ENCODE measurements at places on chromosomes 2 and 18.

GRCh38 chr2:182650704-182651103 is 65.4 kb upstream of the DNAJC10 start:
- DNase-seq, result no peak

- no peak for DNase-seq
Measured at GRCh38 chr2:233402346-233402745, 48.1 kb downstream of the DGKD start.

- no peak for DNase-seq
Measured at GRCh38 chr18:21254576-21254975, 12.5 kb downstream of the GREB1L start.

DNA sequence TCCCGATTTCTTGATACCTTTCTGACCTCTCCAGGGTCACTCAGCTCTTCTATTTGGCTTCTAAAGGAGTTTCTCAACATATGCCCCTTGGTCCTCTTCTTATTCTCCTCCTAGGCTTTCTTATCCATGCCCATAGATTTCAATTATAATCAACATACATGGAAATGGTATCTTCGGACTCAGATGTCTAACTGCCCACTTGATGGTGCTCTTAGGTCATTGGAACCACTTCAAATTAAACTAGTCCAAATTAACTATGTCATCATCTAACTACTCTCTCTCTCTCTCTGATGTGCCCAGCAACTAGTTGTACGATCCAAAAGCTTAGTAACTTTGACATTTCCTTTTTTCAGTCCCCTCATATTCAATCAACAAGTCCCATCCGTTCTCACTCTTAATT is 43.2 kb upstream of the GPR75 start:
- DNase-seq, result no peak

DNA sequence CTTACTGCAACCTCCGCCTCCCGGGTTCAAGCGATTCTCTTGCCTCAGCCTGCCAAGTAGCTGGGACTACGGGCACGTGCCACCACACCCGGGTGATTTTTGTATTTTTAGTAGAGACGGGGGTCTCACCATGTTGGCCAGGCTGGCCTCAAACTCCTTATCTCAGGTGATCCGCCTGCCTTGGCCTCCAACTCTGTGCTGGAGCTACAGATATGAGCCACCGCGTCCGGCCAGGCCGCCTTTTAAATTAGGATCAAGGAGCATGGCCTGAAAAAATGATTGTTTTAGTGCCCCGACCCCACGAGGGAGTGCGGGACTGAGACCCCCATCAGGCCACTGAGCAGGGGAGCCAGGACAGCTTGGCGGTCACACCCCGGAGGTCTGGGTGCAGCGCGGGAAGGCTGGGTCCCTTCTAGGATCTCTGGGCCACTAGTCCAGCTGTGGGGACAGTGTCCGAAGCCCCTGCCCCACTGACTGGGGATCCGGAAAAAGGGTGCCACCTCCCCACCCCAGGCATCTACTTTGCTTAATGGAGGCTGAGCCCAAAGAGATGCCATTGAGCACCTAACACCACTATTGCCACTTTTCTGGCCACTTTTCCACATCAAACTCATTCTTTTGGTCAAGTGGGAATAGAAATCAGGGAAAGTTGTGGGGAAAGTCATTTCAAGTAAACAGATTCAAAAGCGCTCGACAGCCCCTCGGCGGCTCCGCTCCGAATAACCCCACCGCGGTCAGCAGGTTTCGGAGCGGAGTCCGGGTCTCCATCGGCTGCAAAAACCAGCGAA is 19.7 kb upstream of the DNMT3A start:
- no peak for DNase-seq

GRCh38 chr2:62511636-62512035 is 5.6 kb upstream of the TMEM17 start:
- no peak for DNase-seq

GRCh38 chr2:133163111-133163510 is 405.2 kb downstream of the NCKAP5 start:
- DNase-seq, result no peak

GRCh38 chr2:183001948-183002347 is 36.3 kb downstream of the NCKAP1 start:
- DNase-seq, result no peak

DNA sequence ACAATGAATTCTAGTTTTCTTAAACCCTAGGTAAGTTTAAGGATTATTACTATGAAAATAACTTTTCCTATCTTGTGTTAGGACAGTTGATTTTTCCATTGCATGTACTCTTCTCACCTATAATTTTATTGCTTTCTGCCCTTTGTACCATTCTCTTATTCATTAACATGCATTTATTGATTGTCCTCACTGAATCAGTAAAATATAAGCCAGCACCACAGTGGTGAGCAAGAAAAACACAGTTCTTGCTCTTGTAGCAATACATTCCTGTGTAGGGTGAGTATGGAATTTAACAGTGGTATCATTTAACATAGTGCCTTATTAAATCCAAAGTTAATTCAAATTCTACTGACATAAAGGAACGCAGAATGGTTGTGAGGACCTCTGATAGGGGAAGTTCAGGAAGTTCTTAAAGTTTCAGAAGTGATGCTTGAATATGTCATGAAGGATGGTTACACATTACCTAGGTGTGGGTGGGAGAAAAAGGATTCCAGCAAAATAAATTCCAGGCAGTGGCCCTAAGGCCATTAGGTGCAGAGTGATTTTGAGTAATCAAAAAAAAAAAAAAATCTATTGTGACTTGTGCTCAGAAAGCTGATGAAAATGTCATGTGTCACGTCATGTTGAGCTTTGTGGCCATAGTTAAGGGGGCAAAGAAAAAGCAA is 104.7 kb upstream of the DSEL start:
- DNase-seq, result no peak

- no peak for DNase-seq
Measured at GRCh38 chr18:29226213-29226612, 1049.3 kb upstream of the CDH2 start.

DNA sequence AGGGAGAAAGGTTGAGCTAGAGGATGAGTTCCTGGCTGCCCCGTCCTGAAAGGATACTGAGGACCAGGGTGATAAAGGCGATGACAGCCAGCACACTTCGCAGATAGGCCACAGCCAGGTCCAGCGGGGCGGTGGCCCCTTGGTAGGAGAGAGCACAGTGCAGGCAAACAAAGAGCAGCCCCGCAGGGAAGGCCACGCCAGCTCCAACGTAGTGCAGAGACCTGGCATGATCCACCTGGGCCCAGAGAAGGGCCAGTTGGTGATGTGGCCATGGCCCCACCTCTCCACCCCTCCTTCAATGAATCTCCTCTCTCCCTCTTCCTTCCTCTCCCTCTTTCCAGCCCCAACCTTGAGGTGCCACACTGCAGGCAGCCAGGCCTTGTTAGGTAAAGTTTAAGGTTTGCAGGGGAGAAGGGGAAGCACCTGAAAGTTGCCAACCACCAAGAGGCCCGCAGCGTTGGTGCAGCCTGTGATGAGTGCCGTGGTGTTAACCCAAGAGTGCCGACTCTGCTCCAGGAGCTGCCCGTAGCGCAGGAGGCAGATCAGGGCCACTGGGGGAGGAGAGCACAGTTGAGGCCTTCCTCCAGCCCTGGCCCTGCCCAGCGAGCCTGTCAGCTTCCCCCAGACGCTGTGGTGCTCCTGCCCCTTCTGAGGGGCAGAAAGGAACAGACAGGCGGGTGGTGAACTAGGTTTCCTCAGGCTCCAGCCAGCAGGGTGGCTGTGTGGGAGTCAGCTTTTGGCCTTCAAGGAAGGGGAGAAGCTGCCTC is 2.8 kb downstream of the TMEM150A start:
- no peak for DNase-seq

DNA sequence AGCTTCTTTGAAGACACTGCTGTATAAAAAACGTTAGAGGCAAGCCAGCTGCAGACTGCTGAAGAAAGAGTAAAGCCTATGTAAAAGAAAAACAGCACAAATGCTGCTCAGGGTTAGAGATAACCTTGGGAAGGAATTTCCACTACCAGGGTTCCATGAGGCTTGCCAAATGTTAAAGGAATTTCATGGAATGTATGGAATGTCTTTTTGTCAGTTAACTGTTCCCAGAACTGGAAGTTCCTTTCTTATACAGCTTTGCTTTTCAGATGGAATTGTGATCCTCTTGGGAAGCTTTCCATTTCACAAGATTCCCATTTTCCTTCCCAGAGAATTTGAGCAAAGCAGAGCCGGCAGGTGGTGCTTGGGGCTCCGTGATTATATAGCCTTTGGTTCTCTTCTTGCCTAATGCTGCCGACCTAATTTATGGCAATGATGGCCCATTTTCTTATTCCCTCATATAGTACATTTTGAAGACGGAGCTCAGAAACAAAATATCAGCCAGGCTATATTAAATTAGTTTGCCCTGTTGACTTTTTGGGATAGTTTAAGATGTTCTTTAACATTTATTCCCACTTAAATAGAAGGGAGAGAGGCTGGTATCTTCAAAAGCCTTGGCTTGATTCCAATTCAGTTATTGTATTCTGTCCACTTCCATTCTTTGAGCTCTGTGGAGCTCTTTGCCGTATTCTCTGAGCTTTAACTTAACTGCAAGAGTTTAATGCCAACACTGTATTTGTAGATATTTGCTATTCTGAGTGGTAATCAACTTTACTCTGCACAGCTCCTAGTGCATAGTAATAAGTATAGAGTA is 162.3 kb downstream of the PHLPP1 start:
- no peak for DNase-seq

GRCh38 chr2:226631671-226632070 is 167.9 kb downstream of the IRS1 start:
- no peak for DNase-seq

DNA sequence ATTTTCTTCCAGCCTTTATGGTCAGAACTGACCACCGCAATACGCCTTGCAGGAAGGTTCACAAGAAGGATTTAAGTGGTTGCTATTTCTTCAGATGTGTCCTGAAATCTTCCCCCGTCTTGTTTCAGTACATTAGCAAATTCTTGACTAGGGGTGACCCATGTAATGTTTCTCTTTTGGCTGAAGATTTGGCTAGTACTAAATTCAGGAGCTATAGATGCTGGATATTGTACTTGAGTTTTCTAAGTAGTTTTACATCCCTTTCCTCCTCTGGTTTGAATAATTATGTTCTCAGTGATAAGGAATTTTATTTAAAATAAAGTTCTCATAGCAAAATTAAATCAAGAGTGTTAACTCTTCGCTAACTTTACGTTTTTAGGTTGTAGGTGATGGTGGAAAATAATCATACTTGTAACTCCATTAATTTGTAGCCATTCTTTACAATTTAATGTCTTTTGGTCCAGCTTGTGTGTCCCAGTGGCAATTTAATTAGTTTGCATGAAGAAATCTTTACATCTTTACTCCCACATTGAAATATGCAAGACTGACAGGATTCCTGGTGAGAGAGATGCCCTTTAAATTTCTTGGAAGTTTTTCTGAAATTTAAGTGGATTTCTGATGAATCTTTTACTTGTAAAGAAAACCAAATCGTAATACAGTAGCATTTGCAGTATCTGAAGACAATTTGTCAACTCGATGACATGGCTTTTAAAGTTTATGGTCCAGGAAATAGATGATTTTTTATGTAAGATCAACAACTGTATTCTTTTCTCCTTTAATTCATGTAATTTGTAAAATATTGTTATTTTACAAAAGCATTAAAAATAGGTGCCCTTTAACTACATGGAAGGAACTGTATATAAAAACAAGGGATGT is 2.8 kb downstream of the PHLPP1 start:
- no peak for DNase-seq

DNA sequence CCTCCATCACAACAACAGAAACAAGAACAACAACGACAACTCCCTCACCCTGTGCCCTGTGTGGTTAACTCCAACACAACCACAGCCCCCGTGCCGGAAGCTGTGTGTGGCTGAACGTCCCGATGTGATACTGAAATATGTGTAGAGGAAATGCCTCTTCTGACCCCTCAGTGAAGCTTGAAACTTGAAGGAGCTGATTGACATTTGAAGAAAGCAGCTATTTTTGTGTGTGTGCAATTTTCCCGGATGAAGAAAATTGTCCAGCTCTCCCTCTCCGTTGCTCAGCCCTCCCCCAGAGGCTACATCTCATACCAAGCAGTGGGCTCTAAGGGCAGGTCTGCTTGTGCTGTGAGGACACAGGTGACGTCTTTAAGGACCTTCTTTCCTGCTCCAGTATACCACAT is 173.8 kb downstream of the ICOS start:
- peak; percentile 26 for DNase-seq

GRCh38 chr2:56185582-56186046 is 1.8 kb downstream of the CCDC85A start:
- no peak for DNase-seq

DNA sequence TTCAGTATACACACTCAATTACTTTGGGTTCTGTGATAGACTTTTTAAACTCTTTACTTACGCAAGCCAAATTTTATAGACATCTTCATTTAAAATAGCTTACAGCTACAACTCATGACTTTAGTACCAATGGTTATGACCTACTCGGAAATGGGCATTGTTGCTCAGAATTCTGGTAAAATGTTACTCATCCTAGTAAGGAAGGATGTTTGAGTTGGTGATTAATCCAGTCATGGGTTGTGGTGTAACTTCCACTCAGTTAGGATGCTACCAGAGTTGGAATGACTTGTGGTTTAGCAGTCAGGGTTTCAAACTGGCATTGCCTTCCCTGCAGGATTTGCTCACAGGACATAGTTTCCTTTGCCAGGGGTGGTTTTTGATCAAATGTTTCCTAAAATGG is 7.4 kb upstream of the NPC1 start:
- DNase-seq, result no peak

GRCh38 chr2:102074152-102074783 is 68.3 kb upstream of the IL1R1 start:
- no peak for DNase-seq

DNA sequence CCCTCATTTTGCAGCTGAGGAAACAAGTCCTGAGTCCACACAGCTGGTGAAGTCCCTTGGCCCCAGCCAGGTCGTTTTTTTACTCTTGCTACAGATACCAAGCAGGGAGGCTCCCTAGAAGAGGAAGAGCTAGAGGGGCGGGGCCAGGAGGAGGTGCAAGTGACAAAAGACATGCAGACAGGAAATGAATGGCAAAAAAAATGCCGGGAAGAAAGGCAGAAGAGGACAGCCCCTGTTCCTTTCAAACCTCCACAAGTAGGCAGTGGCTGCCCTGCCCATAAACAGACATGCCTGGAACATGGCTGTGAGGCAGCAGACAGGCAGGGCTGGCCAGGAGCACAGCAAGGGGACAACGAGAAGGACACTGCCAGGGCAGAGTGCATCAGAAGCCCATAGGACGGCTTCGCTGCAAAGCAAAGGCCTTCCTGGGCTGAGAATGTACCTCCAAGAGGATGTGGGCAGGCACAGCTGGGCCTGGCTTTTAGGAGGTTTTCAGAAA is 108.7 kb downstream of the ZBTB7C start:
- DNase-seq, result no peak

- DNase-seq, result no peak
Measured at GRCh38 chr2:54012538-54013141, 41.8 kb upstream of the PSME4 start.

DNA sequence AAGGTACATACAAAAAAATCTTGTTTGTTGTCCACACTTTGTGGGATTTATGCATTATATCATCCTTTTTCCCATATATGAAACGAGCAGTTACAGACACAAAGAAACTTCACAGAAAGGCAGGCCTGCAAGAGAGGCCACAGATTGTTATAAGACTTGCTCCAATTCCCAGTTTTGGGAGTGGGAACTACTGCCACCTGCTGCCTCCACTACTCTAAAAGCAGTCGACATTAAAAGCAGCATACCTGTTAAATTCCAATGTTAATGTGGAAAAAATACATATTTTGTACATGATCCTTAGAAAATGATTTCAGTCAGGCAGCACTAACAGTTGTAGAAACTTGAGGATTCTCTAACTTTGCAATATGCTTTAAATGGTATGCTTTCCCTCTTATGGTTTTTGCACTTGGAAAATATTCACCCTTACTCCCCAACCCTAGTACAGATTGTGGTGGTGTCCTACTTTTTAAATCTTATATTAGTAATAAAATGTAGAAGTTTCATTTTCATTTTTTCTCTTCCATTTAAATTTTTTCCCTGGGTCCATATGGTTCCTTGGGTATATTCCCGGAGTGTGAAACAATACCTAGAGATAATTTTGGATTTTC is 37.9 kb downstream of the SLC38A11 start:
- no peak for DNase-seq
